Mesothelial cell of epicardium (in vitro differentiated cells): ENCODE measurements at places on chromosomes 6 and 20.

DNA sequence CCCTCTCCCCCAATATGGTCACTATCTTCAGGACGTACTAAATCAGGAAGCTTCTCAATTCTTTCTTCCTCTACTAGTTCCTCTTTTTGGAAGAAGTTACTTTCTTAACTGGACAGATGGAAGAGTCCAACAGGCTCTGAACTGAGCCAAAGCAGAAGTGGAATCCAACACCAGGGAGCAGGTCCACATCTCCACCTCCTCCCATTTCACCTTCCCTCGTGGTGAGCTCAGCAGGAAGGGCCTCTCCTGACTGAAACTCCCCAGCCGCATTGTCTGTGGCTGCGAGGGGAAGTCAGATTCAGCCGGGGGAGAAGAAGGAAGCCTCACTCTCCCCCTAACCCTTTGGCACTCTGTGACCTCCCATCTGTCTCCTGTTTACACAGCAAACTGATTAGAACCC lies 63.8 kb upstream of the UST start:
- no peak for DNase-seq

DNA sequence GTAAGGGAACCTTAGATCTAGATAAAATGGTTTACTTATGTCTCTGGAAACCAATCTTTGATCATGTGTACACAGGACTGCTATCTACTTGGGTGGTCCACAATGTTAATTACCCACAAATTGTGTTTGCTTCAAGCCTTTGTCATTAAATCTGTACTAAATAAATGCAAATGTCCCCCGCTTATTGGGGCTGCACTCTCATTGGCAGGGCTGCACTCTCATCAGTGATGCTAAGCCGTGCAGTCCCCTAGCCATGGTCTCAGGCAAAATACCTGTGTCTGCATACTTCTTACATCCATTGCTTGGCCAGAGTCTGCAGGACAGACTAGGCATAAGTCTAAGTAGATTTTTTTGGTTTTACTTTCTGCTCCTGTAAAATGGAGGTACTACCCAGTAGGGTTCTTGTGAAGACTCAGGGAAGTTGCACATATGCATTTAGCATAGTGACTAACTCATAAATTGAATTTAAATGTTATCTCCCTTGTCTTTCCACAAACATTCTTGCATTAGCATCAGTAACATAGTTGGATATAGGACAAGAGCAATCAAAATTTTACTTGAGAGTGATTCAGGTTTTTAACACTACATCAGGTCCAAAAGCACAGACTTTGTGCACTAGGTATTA lies 117.4 kb downstream of the ASCC3 start:
- no peak for DNase-seq

GRCh38 chr6:24139080-24139479 lies 13.1 kb downstream of the NRSN1 start:
- DNase-seq = no peak

DNA sequence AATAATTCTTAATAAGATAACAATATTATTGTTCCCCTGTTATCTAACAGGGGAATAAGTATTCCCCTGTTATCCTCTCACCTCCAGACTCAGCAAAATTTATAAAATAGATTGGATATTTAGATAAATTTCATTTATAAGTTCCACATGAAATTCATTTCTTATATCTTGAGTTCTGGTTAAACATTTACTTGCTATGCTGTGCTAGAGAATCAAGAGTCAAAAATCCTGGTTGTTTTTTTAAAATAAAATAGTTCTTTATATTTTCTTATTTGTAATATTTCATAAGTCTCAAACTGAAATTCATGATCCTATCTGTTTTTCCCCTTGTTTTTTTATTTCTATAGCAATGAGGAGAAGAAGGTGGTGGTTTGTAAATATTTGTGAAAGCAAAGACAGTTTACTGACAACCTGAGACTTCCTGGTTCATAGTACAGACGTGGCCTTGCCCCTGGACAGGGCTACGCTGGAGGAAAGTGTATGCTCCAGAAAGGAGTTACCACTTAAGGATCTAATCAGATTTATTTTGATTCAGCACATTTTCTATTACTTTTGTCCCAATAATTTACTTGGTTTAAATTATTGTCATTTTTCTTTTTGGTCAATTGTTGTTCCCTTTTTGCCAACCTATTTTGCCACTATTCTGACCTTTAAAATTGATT lies 37.8 kb upstream of the MARCKS start:
- DNase-seq = no peak

DNA sequence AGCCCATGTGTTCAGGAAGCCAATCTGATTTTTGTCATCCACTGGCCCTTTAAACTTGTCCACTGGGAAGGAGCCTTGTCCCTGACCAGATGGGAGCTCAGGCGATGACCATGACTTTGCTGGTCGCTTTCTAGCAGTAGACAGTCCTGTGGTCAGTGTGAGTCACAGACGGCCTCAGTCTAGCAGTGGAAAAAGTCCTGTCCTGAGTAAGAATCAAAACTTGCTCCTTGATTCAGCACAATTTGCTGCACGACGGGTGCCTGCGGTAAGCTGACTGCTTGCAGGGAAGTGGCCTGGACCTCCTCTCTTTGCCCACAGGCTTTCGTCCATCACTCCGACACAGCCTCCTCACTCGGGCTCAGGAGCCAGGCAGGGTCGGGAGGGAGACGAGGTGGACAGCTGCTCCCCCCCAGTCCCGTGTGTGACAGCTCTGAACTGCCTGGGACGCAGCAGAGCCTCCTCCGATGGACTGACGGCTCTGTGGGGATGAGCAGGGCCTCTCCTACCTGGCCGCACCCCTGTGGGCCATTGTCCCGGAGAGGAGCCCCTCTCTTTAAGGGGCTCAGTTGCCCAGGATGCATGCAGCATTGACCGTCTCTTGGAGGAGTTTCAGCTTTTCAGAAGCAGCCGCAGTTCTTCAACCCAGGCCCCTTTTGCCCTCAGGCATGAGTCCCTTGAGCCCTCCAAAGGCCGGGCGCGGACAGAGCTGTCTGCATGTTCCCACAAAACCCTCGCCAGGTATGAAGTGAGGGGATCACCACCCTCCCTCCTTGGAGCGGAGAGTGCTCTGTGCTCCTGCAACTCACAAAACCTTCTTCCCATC lies 209.2 kb downstream of the ANKRD60 start:
- DNase-seq = no peak

GRCh38 chr20:64042054-64042781 lies 6.2 kb downstream of the C20orf204 start:
- no peak for DNase-seq

- DNase-seq = no peak
Measured at GRCh38 chr20:53559816-53560215, 33.8 kb downstream of the ZNF217 start.

DNA sequence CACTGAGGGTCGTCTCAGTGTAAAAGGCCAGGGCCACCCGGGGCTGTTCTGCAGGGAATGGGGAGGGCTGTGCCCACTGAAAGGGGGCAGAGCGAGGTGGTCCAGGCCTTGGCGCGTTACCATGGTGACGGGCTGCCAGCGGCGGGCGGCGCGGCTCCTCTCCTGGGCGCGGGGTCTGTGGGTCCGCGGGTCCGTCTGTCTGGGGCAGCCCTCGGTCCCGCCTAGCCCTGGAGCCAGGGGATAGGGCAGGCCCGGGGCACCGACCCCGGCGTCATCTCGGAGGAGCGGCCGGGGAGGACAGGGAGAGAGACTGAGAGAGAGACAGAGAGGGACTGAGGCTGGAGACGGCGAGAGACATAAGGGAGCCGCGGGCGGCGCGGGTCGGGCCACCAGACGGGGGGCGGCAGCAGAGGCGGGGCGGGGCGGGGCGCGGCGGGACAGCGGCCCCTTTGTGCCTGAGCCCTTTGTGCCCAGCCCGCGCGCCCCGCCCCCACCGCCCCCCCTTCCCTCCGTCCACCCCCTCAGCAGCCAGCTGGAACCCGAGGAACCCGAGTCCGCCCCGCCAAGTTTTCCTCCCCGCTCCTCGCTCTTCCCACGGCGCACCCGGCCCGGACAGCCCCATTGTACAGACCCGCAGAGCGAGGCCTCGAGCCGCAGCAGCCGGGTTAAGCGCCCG lies at the start of gene KIAA1755:
Gene KIAA1755, minus strand, starts transcription at position 358 of the 676 bp plus-strand sequence. Its CDS starts 235 bp downstream, at position 123.
- DNase-seq = no peak

DNA sequence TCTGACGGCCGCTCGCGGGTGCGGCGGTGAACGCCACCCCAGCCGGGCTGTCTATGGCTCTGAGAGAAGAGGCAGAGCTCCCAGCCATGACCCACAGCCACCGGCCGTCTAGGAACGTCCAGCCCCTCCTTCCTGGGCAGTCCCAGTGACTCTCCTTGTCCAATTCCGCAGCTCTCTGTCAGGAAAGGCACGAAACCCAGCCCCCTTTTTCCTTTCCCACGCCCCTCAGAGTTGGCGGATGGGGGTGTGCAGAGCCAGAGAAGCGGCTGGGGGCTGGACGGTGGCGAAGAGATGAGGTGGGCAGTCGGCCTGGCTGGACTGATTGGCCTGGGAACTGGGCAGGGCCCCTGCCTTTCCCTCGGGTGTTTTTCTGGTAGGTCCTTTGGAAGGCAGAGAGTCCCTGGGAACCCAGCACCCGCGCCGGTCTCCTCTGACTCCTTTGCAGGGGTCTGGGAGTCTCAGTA lies 1.5 kb downstream of the EBF4 start:
- no peak for DNase-seq
